ENCODE measurements at places on chromosomes 11 and 22.
A peak's percentile ranks its signal among the peaks of the same experiment; 100 is the strongest.

DNA sequence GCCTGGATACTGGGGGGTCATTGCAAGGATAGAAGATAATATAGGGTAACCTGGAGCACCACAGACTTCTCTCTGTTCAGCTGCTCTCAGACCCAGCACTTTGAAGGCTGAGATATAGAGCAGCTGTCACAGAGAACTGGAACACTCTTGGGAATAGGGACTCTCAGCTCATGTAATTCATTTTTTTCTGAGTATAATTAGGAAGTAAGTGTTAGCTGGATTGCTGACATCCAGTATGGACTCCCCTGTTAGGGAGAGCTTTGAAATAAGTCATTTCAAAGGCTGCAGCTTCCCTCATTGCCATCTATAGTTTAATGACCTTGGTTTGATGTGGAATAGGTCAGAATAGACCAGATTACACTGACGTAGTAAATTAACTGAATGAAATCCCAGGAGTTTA is 120.8 kb upstream of the POU2AF2 start:
- DNase-seq: no peak

GRCh38 chr11:69947793-69948255 is 128.6 kb upstream of the FGF3 start:
- DNase-seq: no peak

DNA sequence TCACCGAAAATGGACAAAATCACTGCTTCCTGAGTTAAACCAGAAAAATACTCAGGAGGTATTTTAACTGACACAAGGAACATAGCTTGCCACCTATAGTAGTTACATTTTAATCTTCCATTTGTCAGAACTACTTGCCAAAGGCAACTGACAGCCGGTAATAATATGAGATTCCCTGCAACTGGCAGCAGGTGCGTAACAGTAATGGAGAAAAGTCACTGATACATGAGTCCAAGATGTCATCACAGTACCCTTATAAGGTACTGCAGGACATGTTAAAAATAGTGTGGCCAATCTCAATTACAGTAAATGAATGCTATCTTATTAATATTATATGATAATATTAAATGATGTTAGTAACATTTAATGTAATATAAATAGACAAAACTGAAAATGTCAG is 21.1 kb upstream of the ARHGAP32 start:
- DNase-seq: no peak

DNA sequence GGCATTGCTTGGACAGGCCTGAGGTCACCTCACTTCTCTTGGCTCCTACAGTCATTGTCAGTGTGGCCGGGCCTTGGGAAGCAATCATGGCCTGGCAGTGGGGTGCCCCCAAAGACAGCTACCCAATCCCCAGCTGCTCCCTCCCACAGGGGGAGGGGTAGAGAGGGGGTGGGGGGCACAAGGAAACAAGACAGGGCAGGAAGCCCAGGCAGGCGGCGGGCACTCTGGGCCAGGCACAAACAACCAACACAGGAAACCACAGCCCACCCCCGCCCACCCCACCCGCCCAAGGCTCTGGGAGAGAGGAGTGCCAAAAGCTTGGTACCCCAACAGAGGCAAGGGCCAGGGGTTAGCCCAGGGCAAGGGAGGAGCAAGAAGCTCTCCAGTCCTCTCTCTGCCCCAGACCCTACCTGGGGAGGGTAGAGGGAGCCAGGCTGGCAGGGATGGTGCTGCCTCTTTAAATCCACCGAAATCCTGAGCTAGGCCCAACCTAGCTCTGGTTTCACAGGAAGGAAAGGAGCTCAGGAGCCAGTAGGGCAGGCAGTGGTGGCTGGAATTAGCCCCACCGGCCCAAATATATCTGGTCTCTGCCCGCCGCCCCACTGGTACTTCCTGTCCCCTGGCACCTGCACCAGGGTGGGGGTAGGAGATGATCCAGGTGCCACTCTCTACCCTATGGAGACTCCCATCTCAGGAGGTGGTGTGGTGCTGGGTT is 12.2 kb downstream of the BCL9L start:
- no peak for DNase-seq

DNA sequence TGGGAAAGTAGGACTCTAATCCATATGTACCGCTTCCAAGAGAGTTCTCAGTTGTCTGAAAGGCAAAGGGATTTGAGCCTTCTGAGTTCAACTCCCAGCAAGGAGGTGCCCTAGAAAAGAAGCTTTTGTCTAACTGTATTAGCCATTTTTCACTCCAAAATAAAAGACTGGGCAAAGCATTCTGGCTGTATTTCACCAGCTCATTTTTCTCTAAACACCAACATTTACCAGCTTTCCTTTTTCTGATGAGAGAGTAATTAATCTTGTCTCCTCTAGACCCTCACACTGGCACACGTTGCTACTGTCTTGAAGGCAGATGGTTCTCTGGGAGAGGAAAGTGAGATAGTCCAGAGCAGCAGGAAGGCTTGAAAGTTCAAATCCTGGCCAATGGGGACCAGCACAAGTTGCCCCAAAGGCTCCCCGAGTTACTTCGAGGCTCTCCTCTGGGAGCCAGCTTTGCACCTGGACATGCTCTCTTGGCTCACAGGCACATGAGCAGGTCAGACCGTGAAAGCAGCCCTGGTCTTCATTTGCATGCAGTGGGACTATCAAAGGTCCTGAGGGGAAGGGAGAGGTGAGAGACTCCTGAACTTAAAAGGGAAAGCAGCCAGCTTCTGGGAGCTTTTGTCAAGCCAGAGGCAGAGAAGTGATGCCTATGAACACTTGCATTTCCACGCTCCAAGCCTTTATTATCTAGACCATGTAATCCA is 100.0 kb downstream of the NTM start:
- no peak for DNase-seq

GRCh38 chr22:20499769-20500168 is 4.2 kb upstream of the KLHL22 start:
- no peak for DNase-seq

- DNase-seq: no peak
Measured at GRCh38 chr11:44221992-44222391, 87.9 kb downstream of the ALX4 start.

DNA sequence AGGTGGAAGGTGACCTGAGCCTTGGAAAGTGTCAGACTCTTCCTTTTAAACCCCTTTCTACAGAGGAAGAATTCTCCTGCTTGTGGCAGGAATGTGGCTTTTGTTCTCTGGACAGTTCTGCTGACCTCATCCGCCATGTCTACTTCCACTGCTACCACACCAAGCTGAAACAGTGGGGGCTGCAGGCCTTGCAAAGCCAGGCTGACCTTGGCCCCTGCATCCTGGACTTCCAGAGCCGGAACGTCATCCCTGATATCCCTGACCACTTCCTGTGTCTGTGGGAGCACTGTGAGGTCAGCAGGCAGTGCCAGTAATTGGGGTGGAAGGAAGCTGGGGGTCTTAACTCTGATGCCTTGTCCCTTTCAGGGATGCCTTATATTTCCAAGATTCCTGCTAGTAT is 9.3 kb downstream of the HINFP start:
- DNase-seq: no peak

- no peak for DNase-seq
Measured at GRCh38 chr11:89177691-89178231, at the start of gene TYR. Gene TYR, plus strand, starts transcription at chr11:89177875. Its CDS starts 79 bp downstream, at chr11:89177954.

GRCh38 chr11:61776561-61777075 is 15.8 kb downstream of the TMEM258 start:
- peak; percentile 46 for DNase-seq

DNA sequence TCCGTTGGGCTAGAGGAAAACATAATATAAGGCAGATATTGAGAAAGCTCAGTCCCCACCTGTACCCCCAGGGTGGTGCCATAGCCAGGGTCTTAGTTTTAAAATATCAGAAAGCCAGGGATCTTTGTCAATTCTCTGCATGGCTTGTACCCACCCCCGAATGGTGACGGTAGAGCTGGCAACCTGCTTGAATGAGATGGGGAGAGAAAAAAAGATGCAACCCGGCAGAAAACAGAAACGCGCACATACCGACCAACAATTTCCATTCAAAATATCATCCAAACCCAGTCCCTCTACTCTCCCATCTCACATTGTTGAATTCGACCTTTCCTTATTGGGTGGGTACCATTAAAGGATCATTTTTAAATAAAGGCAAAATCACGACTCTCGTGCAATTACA is 543.9 kb downstream of the MIAT start:
- no peak for DNase-seq

DNA sequence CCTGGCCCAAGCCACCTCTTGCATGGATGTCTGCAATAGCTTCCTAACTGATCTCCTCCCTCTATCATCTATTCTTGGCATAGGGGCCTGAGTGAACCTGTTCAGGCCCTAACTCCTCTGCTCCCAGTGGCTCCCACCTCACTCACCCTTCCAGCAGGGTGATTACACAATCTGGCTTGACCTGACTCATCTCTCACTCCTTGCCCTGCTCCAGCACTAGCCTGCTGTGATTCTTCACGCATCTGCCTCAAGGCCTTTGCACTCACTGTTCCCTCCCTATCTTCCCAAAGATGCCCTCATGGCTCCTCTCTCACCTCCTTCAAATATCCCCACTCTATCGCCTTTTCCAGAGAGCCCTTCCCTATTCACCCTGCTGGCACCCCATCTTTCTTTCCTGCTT is 10.5 kb downstream of the SCN4B start:
- peak; percentile 33 for DNase-seq

- DNase-seq: no peak
Measured at GRCh38 chr11:29271616-29272015, 745.2 kb downstream of the KCNA4 start.

- no peak for DNase-seq
Measured at GRCh38 chr22:26045051-26045450, 124.2 kb upstream of the SEZ6L start.

- peak; percentile 68 for DNase-seq
Measured at GRCh38 chr11:17063171-17064002, 14.1 kb downstream of the RPS13 start.

- DNase-seq: no peak
Measured at GRCh38 chr22:46142548-46143490, 7.5 kb upstream of the PPARA start.

DNA sequence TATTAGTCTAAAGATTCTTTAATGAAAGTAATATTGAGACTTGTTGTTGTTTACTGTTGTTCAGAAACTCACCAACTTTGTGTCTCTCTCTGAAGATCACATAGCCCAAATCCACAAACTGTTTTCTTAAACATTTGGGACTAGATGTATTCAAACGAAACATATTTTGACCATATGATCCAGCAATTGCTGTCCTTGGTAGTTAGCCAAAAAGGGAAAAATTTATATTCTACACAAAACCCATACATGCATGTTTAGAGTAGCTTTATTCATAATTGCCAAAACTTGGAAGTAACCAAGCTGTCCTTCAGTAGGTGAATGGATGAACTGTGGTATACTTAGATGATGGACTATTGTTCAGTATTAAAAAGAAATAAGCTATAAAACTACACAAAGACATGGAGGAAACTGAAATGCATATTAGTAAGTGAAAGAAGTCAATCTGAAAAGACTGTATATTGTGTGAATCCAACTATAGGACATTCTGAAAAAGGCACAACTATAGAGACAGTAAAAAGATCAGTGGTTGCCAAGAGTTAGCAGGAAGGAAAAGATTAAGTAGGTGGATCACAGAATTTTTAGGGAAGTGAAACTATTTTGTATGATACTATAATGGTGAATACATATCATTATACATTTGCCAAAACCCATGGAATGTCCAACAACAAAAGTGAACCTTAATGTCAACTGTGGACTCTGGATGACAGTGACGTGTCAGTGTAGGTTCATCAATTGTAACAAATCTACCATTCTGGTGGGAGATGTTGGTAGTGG is 442.9 kb downstream of the INSC start:
- no peak for DNase-seq

DNA sequence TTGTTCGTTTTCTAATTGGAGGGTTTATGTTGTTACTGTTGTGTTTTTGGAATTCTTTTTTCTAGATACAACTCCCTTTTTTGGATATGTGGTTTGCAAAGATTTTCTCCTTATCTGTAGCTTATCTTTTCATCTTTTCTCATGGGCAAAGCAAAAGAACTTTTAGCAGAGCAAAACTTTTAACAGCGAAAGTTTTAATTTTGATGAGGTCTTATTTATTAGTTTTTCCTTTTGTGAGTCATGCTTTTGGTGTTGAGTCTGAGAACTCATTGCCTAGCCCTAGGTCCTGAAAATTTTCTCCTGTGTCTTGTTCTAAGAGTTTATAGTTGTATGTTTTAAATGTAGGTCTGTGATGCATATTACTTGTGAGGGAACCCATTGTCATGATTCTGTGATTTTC is 99.4 kb downstream of the TEAD1 start:
- DNase-seq: no peak

- no peak for DNase-seq
Measured at GRCh38 chr11:130763087-130763980, 152.9 kb downstream of the SNX19 start.

DNA sequence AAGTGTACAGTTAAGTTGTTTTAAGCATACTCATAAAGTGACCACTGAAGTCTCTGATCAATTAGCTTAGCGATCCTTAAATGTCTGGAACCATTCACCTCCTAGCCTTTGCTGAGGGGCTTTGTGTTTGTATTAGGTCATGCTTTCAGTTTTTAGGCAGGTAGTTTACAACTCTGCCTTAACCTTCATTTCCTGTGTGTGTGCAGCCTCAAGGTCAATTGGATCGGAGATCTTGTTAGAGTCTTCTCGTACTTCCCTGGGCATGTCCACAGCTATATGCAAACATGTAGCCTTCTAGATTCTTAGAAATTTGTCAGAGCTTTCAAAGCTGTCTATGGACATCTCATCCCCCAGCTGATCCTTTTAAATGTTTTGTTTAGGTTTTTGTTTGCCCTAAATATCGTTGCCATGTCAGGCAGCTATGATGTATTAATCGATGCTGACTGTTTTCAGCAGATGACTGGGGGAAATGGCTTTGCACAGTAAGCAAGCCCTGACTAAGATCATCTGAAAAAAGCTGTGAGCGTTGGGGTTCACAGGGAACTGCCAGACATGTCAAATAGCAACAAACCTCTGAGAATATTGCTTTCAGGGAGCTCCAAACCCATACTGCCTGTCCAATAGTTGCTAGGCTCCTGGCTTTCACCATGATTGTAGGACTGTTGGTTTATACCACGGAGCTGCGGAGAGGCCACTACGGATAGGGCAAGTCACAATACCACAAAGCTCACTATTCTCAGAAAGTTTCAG is 45.6 kb downstream of the GLYAT start:
- DNase-seq: no peak

DNA sequence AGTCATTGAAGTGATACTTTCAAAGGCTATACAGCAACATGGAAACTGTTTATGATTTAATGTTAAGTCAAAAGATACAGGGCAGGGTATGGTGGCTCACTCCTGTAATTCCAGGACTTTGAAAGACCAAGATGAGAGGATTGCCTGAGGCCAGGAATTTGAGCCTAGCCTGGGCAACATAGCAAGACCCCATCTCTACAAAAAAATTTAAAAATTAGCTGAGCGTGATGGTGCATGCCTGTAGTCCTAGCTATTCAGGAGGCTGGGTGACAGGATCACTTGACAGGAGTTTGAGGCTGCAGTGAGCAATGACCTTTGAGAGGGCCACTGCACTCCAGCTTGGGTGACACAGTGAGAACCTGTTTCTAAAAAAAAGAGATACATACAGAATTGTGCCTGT is 39.3 kb upstream of the ZBED5 start:
- DNase-seq: no peak

- no peak for DNase-seq
Measured at GRCh38 chr11:103737037-103737622, 299.3 kb upstream of the DDI1 start.

- DNase-seq: peak; percentile 37
Measured at GRCh38 chr22:26768952-26769351, 111.6 kb downstream of the MIAT start.

- DNase-seq: no peak
Measured at GRCh38 chr11:12074529-12075195, 35.7 kb upstream of the MICAL2 start.

All from RKO (cell line).